ENCODE measurements at places on chromosomes 2 and 18. TPM values are rescaled to one million over a fixed set of nuclear protein-coding genes. Genes with fewer than 3 reads are reported as not detected.

TUBA3D gene
- total RNA-seq = not detected

UGT1A6 gene
- not detected for total RNA-seq

GATA6 gene
- total RNA-seq = 15.2 TPM

WDR75 gene
- total RNA-seq = 49.6 TPM

SPHKAP gene
- 1.2 TPM for total RNA-seq

SLC5A7 gene
- total RNA-seq = not detected

HEATR5B gene
- 24.1 TPM for total RNA-seq

LAMA3 gene
- total RNA-seq = 30.5 TPM
